Hematopoietic multipotent progenitor cell treated with erythropoietin and hydrocortisone succinate and interleukin-3 and kit ligand, for 6 days (in vitro differentiated cells): ENCODE measurements at places on chromosomes 2 and 18.
A peak's percentile ranks its signal among the peaks of the same experiment; 100 is the strongest.

DNA sequence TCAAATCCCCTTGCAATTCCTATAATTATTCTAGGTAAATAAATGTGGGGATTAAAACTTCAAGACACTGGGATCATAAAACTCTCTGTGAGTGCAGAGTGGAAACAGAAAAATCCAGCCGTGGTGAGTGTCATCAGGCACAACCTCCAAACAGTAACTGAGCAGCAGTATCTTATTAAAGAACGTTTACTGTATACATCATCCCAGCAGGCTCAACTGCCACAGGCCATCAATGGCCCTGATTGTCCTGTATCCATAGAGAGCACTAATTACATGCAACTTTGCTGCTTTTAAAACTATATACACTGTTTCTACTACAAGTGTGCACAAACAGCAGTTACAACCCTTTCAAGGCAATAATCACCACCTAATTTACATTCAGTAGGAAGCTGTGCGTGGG, 23.9 kb downstream of the GAREM1 start:
- DNase-seq, result no peak

GRCh38 chr18:3821524-3821923, 371.6 kb downstream of the TGIF1 start:
- no peak for DNase-seq

GRCh38 chr2:179049546-179050311, at the start of gene CCDC141:
Gene CCDC141 (minus strand): TSS chr2:179050137. CDS start chr2:179049941, 196 bp downstream.
- DNase-seq, result peak; percentile 67

DNA sequence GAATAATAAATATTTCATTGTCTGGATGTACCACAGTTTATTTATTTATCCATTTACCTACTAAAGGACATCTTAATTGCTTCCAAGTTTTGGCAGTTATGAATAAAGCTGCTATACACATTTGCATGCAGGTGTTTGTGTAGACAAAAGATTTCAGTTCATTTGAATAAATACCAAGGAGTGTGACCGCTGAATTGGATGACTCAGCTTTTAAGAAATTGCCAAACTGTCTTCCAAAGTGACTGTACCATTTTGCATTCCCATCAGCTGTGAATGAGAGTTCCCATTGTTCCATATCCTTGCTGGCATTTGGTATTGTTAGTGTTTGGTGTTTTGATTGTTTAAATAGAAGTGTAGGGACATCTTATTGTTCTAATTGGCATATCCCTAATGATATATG, 36.2 kb upstream of the FMNL2 start:
- DNase-seq, result no peak

DNA sequence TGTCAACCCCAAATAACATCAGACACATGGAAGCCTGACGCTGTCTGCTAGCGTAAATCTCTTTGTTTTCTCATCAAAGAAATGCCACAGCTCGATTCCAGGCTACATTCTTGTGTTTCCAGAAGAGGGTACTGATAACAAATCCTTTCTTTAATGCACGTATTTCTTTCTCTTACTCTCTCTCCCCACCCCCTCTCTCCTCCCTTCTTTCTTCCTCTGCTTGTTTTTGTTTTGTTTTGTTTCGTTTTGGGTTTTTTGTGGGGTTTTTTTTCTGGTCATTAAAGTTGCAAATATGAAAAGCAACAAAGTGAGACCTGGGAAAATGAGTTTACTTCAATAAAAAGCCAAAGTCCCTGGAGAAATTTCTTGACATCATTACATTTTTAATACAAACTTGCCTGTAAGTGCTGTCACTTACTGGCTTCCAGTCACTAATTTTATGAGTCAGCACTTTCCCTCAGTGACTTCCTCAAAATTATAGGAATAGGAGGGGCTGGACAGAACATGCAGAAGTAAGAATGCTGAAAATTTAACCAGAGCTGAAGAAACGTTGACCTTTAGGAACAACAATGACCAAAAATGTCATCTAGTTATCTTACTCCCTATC, 106.7 kb upstream of the NABP1 start:
- DNase-seq, result peak; percentile 78

GRCh38 chr2:233817995-233818638, 36.2 kb downstream of the HJURP start:
- no peak for DNase-seq

- DNase-seq, result no peak
These were observed 10.3 kb downstream of the CAD start for GRCh38 chr2:27227501-27227900.

GRCh38 chr2:127423880-127424279, 5.7 kb downstream of the PROC start:
- peak; percentile 46 for DNase-seq

DNA sequence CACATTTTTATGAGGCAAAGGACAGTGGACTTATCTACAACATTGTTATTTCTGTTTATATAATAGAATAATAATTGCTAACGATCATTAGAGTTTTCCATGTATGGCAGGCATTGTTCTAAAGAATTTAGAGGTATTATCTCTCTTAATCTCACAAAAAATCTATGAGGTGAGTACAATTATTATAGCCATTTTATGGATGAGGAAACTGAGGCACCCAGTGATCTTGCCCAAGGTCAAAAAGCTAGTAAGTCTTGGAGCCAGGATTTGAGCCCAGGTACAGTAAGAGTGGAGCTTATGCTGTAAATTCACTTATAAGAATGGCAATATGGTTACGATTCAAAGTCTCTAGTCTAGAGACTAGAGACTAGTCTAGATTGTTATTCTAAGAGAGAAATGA, 331.7 kb downstream of the PLCL1 start:
- DNase-seq, result no peak

GRCh38 chr2:61712060-61712459, 141.8 kb downstream of the FAM161A start:
- DNase-seq, result no peak

- no peak for DNase-seq
These were observed 360.9 kb upstream of the ZC3H15 start for GRCh38 chr2:186125156-186125555.

- peak; percentile 59 for DNase-seq
These were observed 59.1 kb upstream of the SLC14A2 start for GRCh38 chr18:45556222-45556621.
